ENCODE measurements at places on chromosomes 4 and X.
A peak's percentile ranks its signal among the peaks of the same experiment; 100 is the strongest.

DNA sequence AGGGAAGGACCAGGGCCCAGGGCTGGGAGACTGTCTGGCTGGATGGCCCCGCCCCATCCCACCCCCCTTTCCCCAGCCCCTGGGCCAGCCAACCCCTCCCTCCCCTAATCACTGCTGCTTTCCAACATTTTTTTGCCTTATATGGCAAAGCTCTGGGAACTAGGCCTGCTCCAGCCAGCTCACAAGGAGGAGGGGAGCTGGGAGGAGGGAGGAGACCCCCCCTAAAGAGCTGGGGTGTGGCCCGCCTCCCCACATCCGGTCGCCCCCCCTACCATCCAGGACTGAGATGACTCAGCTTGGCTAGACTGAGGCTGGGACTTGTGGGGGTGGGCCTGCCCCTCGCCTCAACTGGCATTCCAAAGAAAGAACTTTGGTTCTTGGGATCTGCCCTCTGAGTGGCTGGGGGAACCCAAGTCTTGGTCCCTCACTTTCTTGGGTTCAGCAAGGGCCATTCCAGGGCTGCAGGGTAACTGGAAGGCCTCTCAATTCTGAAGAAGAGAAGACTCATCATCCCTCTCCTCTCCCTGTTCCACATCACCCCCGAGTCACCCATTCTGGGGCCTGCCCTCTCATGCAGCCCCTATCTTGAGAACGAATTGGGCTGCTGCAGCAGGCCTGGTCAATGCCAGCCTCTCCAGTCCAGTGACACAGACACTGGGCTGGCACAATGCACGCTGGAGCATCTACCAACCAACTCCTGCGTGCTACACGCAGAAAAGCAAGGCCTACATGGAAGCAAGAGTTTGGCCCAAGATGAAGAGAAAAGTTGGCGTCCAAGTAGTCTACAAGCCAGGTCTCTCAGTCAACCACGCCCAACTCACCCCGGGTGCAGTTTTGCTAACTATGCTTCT is 4.8 kb downstream of the FLNA start:
- H3K27me3 ChIP-seq = no peaks in the 10 kb centered on the region
- H3K27ac ChIP-seq = peak overlapping the region; percentile 72
- peak; percentile 63 for DNase-seq
- H3K4me3 ChIP-seq = peak overlapping the region; percentile 22

GRCh38 chr4:57231781-57232180 is 121.6 kb upstream of the IGFBP7 start:
- H3K27ac ChIP-seq = no peak overlapping the region
- no peaks in the 10 kb centered on the region for H3K27me3 ChIP-seq
- H3K36me3 ChIP-seq = no peaks in the 10 kb centered on the region

DNA sequence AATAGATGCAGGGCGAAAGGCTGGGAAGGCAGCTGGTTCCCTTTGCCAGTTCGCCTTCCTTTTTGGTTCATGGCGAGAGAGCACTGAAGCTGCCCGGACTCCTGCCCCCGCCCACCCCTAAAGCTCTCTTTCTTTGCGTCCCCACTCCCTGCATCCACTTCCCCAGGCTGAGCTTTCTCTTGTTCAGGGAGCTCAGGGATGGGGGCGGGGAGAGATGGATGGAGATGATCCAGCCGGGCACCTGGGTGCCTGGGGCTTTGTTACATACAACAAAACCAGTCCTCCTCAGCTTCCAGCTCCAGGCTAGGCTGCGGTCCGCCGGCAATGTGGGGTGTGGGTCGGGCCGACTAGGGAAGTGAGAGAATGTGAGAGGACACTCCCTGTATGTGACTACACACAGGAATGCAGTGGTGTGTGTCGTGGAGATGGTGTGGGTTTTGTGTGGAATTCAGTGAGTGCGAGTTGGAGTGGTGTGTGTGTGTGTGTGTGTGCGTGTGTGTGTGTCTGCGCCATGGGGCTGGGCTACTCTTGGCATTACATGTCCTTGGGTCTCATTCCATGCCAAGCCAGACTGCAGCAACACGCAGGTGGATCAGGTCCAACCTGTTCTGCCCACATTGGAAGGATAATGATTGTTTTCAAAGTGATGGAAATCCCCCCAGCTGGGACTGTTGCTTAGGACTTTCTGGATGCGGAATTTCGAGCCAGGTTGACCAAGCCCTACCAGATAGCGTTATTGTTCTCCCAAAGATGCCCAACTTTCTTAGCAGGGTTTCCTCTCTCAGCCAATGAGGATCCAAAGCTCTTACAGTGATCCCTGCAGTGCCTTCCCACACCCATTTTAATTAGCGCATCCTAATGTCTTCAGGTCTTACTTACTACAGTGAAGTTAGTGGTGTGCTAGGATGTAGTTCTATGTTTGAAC is 149.4 kb upstream of the CHRDL1 start:
- no peaks in the 10 kb centered on the region for H3K27me3 ChIP-seq
- no peaks in the 10 kb centered on the region for H3K36me3 ChIP-seq
- peak; percentile 70 for DNase-seq
- peak overlapping the region; percentile 38 for H3K4me3 ChIP-seq
- peaks cover 25% of the 10 kb centered on the region for H3K4me1 ChIP-seq

- no peaks in the 10 kb centered on the region for H3K4me1 ChIP-seq
- no peaks in the 10 kb centered on the region for H3K27me3 ChIP-seq
- DNase-seq = no peak
- no peak overlapping the region for H3K27ac ChIP-seq
- no peaks in the 10 kb centered on the region for H3K36me3 ChIP-seq
These were observed 921 bp downstream of the PFKFB1 start for GRCh38 chrX:54992911-54993622.

GRCh38 chrX:123561439-123562215 is 171.2 kb downstream of the THOC2 start:
- DNase-seq = no peak
- H3K27me3 ChIP-seq = no peaks in the 10 kb centered on the region
- H3K36me3 ChIP-seq = no peaks in the 10 kb centered on the region
- H3K27ac ChIP-seq = no peak overlapping the region
